ENCODE measurements at places on chromosomes 11 and 22.

- DNase-seq = no peak
Observed at GRCh38 chr11:119352857-119353260, 6.4 kb upstream of the MFRP start.

GRCh38 chr11:76161261-76161961 lies 44.9 kb downstream of the WNT11 start:
- DNase-seq = no peak

GRCh38 chr11:128776069-128776423 lies 82.2 kb downstream of the FLI1 start:
- peak; percentile 30 for DNase-seq

GRCh38 chr11:11841723-11842420 lies at the start of gene USP47:
Gene USP47, plus strand, starts transcription at chr11:11841972. Its CDS starts 214 bp downstream, at chr11:11842186.
- peak; percentile 95 for DNase-seq

GRCh38 chr22:37488337-37489135 lies 2.4 kb upstream of the MFNG start:
- no peak for DNase-seq

GRCh38 chr11:19571906-19572305 lies 140.7 kb upstream of the NAV2 start:
- DNase-seq = no peak

- no peak for DNase-seq
Observed at GRCh38 chr22:17332109-17332800, 37.0 kb upstream of the CECR2 start.

DNA sequence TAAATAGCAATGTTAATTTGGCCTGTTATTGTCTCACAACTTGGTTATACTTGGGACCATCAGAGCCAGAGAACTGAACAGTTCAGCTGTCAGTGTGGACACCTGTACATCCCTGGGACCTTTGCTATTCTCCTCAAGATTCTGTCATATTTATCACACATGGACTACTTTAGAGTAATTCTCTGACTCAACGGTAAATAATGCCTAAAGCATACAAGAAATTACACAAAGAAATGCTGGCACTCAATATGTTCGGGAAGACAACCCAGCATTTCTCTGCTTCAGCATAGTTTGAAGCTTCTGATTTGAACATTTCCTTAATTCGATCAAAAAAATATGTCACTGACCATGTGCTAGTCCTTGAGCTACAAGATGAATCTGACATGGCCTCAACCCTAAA lies 34.6 kb upstream of the MMP13 start:
- no peak for DNase-seq

GRCh38 chr22:25054943-25055511 lies 102.5 kb downstream of the KIAA1671 start:
- no peak for DNase-seq

- DNase-seq = no peak
Observed at GRCh38 chr11:43736502-43737200, 56.1 kb downstream of the HSD17B12 start.

- DNase-seq = no peak
Observed at GRCh38 chr11:113113801-113114704, 152.8 kb downstream of the NCAM1 start.

DNA sequence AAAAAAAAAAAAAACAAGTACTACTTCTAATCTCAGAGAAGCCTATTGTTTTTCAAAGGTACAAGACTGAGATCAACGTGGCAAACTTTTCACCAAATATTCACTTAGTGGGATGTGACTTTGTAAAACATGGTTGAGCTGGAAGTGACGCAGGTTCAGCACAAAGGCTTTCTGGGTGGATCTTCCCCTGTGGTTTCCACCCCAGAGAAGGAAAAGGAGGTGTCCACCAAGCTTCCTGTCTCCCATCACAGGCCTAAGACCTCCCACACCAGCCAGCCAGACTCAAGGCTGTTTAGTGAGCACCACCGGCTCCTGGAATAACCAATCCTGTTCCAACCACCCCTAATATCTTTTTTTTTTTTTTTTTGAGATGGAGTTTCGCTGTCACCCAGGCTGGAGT lies 5.7 kb downstream of the TMEM184B start:
- peak; percentile 81 for DNase-seq

GRCh38 chr11:120786206-120786735 lies 237.6 kb upstream of the TBCEL start:
- no peak for DNase-seq

DNA sequence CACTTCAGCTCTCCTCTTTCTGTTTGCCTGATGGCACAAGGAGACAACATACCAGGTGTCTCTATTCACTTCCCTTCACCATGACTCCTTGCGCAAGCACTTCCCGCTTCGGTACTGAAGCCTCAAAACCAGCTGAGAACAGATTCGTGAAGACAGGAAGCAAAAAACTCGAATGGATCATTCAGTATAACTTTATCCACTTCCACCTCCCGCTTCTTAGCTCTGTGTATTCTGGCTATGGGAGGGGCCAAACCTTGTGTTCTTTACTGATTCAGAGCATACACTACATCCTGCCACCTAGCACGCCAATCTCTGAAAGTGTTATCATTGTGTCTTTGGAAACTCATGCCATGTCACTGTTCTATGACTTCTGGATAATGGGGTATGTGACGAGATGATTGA lies 62.2 kb upstream of the ADA2 start:
- peak; percentile 15 for DNase-seq

DNA sequence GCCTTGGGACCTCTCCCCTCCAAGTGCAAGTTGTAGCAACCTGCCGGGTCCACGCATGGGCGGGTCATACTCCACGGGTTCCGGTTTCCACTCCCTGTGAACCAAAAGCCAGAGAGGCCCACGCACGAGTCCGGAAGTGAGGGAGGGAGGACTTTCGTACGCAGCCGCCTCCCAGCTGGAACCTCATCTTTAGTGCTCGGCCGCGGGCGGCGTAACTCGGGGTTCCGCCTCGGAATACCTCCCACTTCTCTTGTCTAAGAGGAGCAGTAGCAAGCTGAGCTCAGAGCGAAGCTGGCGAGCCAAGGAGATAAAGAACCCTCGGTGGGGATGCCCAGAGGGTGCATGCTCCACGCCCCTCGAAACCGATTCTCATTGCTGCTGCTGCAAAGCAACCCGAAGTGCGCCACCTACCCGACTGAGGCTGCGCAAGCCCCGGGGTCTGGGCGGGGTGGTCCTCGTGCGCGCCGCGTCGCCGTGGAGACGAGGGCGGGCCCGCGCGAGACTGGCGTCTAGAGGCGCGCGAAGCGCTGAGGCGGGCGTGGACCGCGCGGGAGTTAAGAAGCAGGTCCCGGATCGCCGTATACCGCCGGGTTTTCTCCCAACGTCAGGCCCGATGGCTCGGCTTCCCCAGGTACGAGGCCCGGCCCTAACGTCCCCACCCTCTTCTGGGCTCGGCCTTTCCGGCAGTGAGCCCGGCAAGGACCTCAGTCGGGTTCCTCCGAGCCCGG lies at the start of gene SFI1:
Gene SFI1, plus strand, starts transcription at position 530 of the 728 bp plus-strand sequence. CDS start 11,749 bp downstream, outside the sequence.
- DNase-seq = peak; percentile 96

GRCh38 chr11:66293777-66294625 lies 2.3 kb downstream of the TMEM151A start:
- DNase-seq = no peak

- no peak for DNase-seq
Observed at GRCh38 chr11:64644647-64645275, 53.7 kb downstream of the SLC22A12 start.
